ENCODE measurements at places on chromosomes 6 and 20. TPM values are rescaled to one million over a fixed set of nuclear protein-coding genes. Genes with fewer than 3 reads are reported as not detected.

The TBXT gene
- total RNA-seq: not detected

The PRR18 gene
- total RNA-seq: not detected

The TNNC2 gene
- 0.39 TPM for total RNA-seq

The C20orf173 gene
- not detected for total RNA-seq

The RBBP8NL gene
- not detected for total RNA-seq

The ZSCAN31 gene
- total RNA-seq: 4.2 TPM

The GHRH gene
- total RNA-seq: not detected

The SPAG4 gene
- total RNA-seq: 18.4 TPM

The OR2B6 gene
- total RNA-seq: 0.07 TPM

The EDN1 gene
- total RNA-seq: 24.9 TPM

The BICRAL gene
- total RNA-seq: 8.8 TPM

The CD24 gene
- total RNA-seq: 3.3 TPM

The BTBD3 gene
- total RNA-seq: 15.2 TPM

The HLA-C gene
- total RNA-seq: 957 TPM

The LMBRD1 gene
- total RNA-seq: 45.2 TPM

The RAB44 gene
- total RNA-seq: 0.03 TPM

The DDO gene
- 3.6 TPM for total RNA-seq

The DDAH2 gene
- total RNA-seq: 66.1 TPM

The POPDC3 gene
- 14.8 TPM for total RNA-seq

All from smooth muscle cell of the pulmonary artery (primary cell).